ENCODE measurements at places on chromosomes 5 and 9.

DNA sequence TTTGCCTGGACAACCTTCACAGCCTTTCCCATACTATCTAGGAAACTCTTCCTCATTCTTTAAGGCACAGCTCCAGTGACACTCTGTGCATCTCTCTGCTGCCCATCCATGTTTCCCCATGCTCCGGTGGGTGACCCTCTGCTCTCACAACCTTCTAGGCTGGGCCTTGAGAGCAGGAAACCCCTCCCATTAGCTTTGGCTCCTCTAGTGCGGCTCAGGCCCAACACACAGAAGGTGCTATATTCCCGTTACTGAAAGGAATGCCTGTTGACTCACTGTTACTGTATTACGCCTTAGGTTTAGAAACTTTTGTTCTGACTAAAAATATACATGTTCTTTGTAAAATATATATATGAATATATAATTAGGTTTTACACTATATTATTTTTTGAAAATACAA, 8.1 kb upstream of the CCL28 start:
- no peak for DNase-seq

- DNase-seq = no peak
These were observed 132.0 kb downstream of the FAM174A start for GRCh38 chr5:100667161-100667630.

DNA sequence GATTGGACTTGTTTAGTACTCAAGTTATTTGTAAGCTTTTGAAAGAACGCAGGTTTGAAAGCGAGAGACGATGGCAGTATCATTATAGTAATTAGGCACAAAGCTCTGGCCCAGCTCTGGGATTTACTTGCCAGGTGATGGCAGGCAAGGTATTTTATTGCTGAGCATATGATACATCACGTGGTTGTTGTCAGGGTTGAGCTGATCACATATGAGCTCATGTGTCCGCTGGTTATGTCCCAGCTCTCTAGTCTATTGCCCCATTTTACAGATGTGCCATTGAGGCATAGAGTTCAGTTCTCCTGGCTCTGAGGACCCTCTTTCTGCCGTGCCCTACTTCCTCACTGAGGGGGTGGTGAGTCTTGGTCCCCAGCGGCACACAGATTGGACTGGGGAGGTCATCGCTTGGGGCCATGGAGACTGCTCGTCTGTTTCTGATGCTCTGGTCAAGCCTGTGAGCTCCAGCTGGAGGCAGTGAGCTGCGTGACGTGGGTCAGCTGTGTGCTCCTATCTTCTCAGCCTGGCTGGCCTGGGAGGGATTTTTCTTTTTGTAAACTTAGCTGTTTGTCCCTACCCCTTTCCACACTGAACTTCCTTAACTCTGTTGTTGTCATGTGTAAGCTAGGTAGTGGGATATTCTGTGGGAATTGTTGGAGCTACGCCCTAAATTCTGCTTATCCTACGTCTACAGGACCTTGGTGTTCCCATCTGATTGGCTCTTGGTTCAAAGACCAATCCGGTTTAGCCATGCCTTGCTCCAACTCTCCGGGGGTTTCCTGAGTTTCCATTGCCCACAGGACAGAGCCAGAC, 2.2 kb downstream of the NXNL2 start:
- DNase-seq = no peak

GRCh38 chr9:69469136-69469535, 144.1 kb downstream of the ENTREP1 start:
- DNase-seq = no peak

- DNase-seq = no peak
These were observed 133.8 kb upstream of the SLC24A2 start for GRCh38 chr9:19922476-19923118.

DNA sequence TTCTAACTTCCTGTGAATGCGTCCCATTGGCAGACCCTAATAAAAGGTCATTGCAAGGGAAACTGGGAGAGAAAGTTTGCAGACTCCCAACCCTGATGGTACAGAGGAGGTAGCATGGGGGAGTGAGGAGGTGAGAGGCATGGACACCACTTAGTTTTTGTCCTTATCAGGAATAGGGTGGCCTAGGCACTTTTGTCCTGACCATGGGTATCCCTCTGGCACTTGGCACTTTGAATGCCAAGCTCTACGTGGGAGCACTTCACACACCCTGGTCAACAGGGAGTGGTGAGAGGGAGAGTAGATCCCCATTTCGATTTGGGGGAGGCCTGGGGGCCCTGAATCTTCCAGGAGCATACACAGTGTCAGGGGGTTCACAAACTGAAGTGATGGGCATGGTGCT, 75.6 kb upstream of the SH3PXD2B start:
- no peak for DNase-seq

DNA sequence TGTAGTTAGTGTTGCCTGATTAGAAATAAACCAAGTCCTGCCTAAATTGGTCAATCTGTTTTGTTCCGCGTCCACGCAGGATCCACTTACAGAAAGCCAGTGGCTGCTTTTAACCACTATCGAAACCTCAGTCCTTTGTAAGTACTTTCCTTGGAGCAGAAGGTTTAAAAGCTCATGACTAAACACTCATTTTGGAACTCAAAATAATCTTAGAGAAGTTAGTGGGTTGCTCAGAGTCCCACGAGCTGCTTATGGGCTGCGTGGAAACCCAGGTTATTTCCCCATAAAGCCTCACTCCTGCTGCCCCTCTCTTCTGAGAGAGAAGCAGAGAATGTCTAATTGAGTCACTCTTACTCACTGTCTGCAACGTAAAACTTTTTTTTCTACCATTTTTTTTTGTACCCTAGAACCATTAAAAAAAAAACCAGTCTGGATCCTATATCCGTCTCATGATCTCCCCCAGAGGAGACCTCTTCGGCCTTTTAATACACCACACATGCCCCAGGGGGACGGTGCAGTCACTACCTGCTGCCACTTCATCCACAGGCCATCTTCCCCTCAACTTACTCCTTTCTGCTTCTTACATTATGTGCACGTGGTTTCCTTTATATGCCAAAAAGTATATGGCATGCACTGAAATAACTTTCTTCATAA, 7.6 kb downstream of the BASP1 start:
- DNase-seq = no peak
